ENCODE measurements at places on chromosomes 12 and 14.
A peak's percentile ranks its signal among the peaks of the same experiment; 100 is the strongest.

- DNase-seq, result no peak
Observed at GRCh38 chr14:26400373-26400772, 197.5 kb downstream of the NOVA1 start.

- no peak for DNase-seq
Observed at GRCh38 chr14:57845802-57846531, 19.9 kb downstream of the SLC35F4 start.

DNA sequence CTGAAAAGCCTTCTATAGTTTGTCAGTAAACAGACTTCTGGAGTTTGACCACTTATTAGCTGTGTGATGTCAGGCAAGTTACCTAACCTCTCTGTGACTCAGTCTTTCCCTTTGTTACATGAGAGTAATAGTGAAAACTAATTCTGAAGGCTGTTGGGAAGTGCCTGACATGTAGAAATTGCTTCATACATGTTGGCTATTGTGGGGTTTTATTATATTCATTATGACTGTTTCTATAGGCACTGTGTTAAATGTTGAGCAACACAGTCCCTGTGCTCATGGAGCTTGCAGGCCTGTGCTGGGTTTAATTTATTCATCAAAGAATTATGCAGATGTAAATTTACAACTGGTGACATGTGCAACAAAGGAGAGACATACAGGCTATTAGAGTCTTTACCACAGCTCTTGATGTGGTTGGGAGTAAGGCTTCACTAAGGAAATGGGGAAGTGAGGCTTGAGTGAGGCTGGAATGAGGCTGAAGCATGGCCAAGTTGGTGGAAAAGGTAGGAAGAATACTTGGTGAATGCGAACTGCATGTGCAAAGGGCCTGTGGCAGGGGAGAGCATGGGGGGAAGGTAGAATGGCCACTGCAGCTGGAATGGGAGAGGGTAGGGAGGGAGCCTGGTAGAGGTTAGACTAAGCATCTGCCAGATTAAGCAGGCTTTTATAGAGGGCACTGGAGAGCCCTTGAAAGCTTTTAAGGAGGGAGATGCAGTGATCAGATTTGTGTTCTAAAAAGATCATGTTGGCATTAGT lies 236.4 kb upstream of the CRY1 start:
- no peak for DNase-seq

GRCh38 chr12:6281081-6281809 lies 29.2 kb upstream of the PLEKHG6 start:
- DNase-seq, result no peak

DNA sequence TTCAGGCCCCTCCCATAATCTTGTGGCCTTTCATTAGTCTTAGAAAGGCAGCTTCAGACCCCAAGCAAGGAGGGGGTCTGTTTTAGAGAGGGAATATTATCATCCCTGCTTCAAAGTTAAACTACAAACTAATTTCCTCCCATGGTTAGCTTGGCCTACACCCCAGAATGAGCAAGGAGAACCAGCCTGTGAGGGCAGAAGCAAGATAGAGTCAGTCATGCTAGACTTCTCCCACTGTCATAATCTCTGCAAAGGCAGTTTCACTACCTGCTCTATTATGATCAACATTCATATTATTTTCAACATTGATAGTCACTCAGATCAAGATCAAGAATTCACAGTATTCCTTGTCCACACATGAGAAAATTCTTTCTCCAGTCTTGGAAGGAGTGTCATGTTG lies 105.1 kb downstream of the GXYLT1 start:
- no peak for DNase-seq

- DNase-seq, result no peak
Observed at GRCh38 chr12:68081561-68081960, 78.0 kb downstream of the IFNG start.

DNA sequence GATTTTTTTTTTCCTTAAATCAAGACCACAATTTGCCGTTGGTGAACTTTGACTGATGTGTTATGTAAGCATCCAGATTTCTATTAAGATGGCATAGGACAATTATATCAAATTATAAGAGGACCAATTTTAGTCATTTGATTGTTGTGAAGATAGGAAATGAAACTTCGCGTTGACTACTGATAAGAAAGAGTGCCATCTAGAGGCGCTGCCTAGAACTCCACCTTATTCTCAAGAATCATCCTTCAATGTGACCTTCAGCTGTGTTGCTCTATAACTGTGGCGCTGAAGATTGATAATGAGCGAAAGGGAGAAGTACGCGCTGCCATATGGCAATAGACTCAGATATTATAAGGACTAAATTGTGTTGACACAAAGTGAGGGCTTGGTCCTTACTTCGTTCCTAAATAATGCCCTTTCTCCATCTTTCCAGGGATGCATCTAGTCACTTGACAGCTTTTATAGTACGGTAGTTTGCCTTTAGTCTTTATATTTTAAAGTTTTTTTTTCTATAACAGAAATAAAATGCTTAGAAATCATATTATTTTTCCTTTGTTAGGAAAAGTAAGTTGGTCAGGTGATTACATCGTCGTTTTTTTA lies 350.8 kb upstream of the STXBP6 start:
- DNase-seq, result peak; percentile 25

Data from activated CD4-positive, alpha-beta memory T cell treated with anti-CD3 and anti-CD28 coated beads for 36 hours (primary cell).